Hippocampal formation (tissue), 2 donors: ENCODE measurements at places on chromosomes 6 and 20.

GRCh38 chr20:50995506-50995905 is 27.4 kb downstream of the KCNG1 start:
- no peak for DNase-seq

GRCh38 chr6:7204726-7205125 is 97.0 kb downstream of the RREB1 start:
- DNase-seq: no peak

GRCh38 chr6:150392452-150393220 is 23.8 kb downstream of the IYD start:
- no peak for DNase-seq

GRCh38 chr6:125193208-125193607 is 39.6 kb downstream of the TPD52L1 start:
- no peak for DNase-seq

DNA sequence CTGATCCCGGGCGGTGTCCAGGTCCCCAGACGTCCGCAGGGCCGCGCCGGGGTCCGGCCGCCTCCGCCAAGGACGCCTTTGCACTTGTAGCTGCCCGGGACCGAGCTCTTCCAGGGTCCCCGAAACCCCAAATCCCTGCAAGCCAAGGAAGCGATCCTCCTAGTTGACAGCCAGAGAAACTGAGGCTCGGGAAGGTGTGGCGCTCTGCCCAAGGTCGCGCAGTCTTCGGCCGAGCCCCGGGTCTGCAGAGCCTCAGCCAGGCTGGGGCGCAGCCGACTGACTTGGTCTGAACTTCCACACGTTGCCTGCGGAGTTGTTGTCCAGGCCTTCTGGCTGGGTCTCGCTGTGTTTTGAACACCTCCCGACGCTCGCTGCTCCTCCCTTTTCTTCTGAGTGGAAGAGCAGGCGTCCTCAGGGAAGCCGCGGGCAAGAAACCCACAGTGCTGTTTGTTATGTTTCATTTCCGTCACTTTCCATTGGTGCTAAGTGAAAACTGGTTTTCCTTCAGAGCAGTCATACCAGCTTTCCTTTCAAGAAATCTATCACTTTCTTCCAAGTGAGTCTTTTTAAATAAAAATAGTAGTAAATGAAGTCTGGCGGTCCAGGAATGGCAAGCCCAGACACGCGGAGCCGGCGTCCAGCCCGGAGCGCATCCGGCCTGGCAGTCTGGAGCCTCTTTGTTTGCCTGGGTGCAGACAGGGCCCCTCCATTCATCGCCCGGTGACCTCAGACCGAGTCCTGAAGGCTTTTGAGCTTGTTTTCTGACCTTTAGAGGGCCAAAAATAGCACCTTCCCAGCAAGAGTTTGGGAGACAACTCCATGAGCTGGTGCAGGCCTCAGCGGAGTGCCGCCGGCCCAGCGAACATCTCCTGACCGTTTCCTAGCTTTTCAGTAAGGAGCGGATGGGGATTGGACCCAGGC is 698 bp downstream of the FAM210B start:
- DNase-seq: peak; percentile 15

DNA sequence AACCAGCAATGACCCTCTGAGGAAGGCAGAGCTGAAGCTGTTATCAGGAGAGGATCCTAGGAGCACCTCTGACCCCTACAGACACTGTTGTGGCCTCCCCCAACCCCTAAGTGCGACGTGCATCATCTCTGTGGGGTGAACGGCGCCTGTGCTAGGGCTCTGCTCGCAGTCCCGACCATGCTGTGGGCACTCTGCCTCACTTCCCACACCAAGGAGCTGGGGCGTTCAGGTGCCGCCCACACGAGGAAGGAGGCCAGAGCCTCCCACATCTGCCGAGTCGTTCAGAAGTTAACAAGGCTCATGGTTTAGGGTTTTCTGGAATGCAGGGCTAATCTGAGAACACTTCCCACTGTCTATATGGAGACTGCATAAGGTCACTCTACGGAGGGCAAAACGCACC is 62.1 kb downstream of the GINS1 start:
- no peak for DNase-seq
